ENCODE measurements at places on chromosomes 7 and 10. TPM values are rescaled to one million over a fixed set of nuclear protein-coding genes. Genes with fewer than 3 reads are reported as not detected.

DNA sequence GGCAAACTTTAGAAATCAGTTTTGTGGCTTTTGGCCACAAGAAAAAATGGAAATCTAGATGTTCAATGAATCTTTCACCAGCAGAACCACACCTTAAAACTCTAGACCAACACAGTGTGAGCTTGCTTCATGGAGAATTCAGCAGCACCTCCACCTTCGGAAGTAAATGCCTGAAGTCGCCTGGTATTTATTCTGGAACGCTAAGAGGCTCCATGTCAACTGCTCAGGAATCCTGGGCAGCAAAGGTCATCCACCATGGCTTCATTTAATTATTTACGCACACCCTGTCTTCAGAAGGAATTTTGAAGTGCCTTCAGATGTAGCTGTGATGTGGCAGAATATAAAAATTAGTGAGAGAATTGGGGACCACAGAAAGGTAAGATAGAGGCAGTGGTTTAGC is 167.7 kb downstream of the GFRA1 start:
- ATAC-seq: no peak

GRCh38 chr7:107701191-107701590 is 40.6 kb downstream of the SLC26A4 start:
- ATAC-seq: no peak

Gene EGFR
- 22.6 TPM for total RNA-seq

Gene TMEM236
- 0.20 TPM for total RNA-seq

- ATAC-seq: peak; percentile 66
These were observed 54.9 kb downstream of the PDGFA start for GRCh38 chr7:464454-465401.

DNA sequence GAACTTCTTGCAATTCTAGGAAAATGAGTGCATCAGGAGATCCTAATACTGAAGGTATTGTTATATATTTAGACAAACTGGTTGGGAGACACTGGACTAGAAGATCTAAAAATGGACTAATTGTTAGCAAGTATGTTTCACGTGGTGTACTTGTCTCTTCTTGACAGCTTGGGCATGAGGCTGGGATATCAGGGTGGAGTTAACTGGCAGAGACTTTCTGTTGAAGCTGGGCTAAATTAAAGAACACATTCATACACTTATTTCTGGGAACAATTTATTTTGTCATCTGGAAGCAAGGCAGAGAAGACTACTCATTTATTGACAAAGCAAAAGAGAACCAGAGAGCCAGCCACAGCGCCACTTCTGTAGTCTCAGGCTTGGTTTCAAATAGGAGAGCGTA is 25.9 kb downstream of the TYW1 start:
- no peak for ATAC-seq

- ATAC-seq: peak; percentile 46
These were observed 44.5 kb upstream of the ELMO1 start for GRCh38 chr7:37493123-37493522.

- no peak for ATAC-seq
These were observed 19.6 kb downstream of the RAB19 start for GRCh38 chr7:140423501-140423900.

Gene NRCAM
- 58.4 TPM for total RNA-seq

Gene GRM3
- total RNA-seq: not detected

- no peak for ATAC-seq
These were observed 100.2 kb downstream of the AGMO start for GRCh38 chr7:15461576-15461975.

- ATAC-seq: no peak
These were observed 37.4 kb upstream of the DUSP5 start for GRCh38 chr10:110460111-110460809.

Gene NXPH1
- total RNA-seq: 3.0 TPM

DNA sequence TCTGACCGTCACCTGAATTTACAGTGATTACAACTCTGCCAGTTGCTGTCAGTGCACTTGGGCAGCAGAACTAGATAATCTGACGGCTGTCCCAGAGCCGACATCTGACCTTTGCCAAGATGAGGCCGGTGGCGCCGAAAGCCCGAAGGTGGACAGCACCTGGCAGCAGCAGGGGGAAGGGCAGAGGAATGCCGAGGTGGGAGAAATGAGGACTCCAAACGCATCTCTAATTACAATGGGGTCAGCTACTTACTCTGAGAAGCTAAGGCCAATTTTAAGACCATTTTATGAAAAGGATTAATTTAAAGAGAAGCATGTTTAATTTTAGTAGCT is 33.8 kb downstream of the TRIM8 start:
- no peak for ATAC-seq

Gene PHKG1
- 1.3 TPM for total RNA-seq

- ATAC-seq: no peak
These were observed 1.8 kb upstream of the FGF8 start for GRCh38 chr10:101777619-101778145.

Gene DDC
- not detected for total RNA-seq

- no peak for ATAC-seq
These were observed 1110.6 kb downstream of the TYW1 start for GRCh38 chr7:68107261-68107660.

Gene NKX1-2
- total RNA-seq: not detected

Gene ELFN1
- total RNA-seq: 12.1 TPM

DNA sequence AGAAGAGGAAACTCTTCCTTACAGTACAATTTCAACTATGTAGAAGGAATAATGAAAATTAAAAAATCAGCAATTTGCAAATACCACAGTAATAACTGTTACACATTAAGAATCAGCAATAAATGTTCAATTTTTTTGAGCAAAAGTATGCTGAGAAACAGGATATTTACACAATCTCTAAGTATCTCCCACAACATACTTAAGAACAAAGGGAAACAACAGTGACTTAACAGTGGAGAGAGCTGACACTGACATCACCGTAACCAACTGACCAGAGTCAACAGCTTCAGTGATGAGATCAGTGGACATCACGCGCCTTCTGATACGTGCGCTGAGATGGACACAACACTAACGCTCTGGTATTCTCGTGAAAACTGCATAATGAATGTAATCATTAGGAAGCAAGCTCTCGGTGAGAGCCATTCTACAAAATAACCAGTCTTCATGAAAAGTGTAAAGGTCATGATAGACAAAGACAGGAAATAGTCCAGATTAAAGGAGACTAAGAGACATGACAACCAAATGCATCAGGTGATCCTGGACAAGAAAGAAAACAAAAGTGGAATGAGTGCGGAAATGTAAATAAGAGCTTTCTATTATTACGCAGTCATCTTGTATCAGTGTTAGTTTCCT is 82.6 kb downstream of the PIP4K2A start:
- ATAC-seq: peak; percentile 36

DNA sequence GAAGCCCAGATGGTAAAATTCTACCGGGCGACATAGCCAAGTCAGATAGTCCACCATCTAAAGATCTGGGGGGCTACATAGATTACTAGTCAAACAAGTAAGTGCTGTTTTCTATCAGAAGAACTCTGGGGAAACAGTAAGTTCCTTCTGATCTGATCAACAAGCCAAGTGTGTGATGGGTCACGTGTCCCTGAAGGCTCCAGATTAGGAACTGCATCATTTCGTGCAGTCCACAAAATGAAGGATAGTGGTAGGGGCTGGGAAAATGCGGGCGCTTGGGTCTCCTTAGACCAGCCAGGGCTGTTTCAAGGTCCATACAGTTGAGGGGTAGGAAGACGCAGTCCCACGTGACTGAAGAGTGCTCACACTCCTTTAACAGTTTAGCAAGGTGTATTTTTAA is 1.8 kb upstream of the CHN2 start:
- ATAC-seq: no peak

GRCh38 chr7:71630516-71630915 is 498.6 kb downstream of the GALNT17 start:
- no peak for ATAC-seq

Gene FXYD4
- not detected for total RNA-seq

GRCh38 chr7:137454246-137454724 is 110.8 kb upstream of the PTN start:
- no peak for ATAC-seq

GRCh38 chr7:149245744-149246143 is 6.3 kb downstream of the ZNF212 start:
- ATAC-seq: no peak

DNA sequence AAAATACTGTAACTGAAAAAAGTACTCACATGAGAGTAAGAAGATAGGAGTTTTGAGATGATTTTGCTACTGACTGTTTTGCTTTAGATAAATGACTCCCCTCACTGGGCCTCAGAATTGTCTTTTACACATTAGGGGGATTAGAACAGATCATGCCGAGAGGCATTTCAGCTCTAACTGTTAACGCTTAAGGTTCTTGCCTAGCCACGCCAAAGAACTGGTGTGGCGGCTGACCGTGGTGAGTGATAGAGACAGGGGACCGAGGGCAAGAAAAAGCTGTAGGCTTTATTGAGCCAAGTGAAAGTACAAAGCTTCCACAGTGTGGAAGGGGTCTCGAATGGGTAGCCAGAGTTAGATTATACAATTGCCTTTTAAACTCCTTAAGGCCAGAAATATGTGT is 368.5 kb upstream of the MYO3A start:
- ATAC-seq: no peak

Gene DGKB
- 8.1 TPM for total RNA-seq

Gene TMEM196
- 4.1 TPM for total RNA-seq

GRCh38 chr7:29866490-29866930 is 60.2 kb downstream of the WIPF3 start:
- no peak for ATAC-seq

Gene MYOF
- total RNA-seq: 2.4 TPM

DNA sequence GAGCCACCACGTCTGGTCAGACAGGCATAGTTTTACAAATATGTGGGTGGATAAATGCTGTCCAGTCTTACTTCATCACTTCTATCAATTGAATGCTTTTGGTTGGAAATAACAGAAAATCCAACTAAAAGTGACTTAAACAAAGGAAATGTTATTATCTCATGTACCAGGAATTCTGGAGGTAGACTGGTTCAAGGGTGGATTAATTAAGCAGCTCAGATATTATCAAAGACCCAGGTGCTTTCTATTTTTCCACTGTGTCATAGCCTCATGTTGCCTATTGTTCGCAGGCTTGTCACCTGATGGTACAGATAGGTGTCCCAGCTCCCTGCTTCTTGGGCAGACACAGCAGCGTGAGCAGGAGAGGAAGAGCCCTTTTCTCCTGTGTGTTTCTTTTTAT is 156.1 kb upstream of the CTBP2 start:
- ATAC-seq: no peak

- no peak for ATAC-seq
These were observed 42.3 kb downstream of the CTBP2 start for GRCh38 chr10:125118011-125118611.

Data from motor neuron (in vitro differentiated cells).